ENCODE measurements at places on chromosomes 11 and 22. TPM values are rescaled to one million over a fixed set of nuclear protein-coding genes. Genes with fewer than 3 reads are reported as not detected.

F2 gene
- total RNA-seq = not detected

SLC22A8 gene
- not detected for total RNA-seq

GAB4 gene
- total RNA-seq = not detected

OR52A1 gene
- total RNA-seq = not detected

TMEM86A gene
- 1.6 TPM for total RNA-seq

RANGAP1 gene
- total RNA-seq = 226 TPM

CCDC87 gene
- total RNA-seq = 0.41 TPM

LMF2 gene
- total RNA-seq = 119 TPM

CDC42EP2 gene
- 26.0 TPM for total RNA-seq

APOBEC3G gene
- total RNA-seq = 2.1 TPM

KRTAP5-7 gene
- total RNA-seq = not detected

GRCh38 chr11:45145379-45146071 lies 914 bp upstream of the PRDM11 start:
- H3K4me3 ChIP-seq = peak overlapping the region; percentile 92
- DNase-seq = no peak
- H3K27me3 ChIP-seq = peaks cover 18% of the 10 kb centered on the region
- H3K27ac ChIP-seq = peak overlapping the region; percentile 93

- peaks cover 55% of the 10 kb centered on the region for H3K4me1 ChIP-seq
- peak overlapping the region; percentile 72 for H3K27ac ChIP-seq
- peaks cover 4% of the 10 kb centered on the region for H3K27me3 ChIP-seq
Observed at GRCh38 chr11:96242191-96242847, 100.7 kb downstream of the MAML2 start.

DNA sequence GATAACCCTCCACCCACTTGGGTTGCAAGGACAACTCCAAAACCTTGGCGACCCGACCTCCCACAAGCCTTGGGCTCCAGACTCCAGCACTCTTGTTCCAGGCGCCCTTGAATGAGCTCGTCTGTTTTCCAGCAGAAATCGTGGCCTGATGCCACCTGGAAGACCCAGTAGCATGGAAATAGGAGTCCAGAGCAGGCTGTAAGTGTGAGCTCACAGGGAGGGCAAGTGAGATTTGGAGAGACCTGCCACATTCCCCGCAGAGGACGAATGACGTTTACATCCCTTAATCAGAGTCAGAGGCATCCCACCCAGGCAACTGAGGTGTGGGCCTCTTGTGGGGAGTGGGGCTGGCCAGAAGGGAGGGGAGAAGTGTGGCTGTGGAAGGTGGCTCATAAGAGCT lies 71.9 kb downstream of the LDLRAD3 start:
- peaks cover 41% of the 10 kb centered on the region for H3K4me1 ChIP-seq
- DNase-seq = no peak
- H3K27me3 ChIP-seq = no peaks in the 10 kb centered on the region
- no peak overlapping the region for H3K4me3 ChIP-seq
- H3K36me3 ChIP-seq = no peaks in the 10 kb centered on the region

DNA sequence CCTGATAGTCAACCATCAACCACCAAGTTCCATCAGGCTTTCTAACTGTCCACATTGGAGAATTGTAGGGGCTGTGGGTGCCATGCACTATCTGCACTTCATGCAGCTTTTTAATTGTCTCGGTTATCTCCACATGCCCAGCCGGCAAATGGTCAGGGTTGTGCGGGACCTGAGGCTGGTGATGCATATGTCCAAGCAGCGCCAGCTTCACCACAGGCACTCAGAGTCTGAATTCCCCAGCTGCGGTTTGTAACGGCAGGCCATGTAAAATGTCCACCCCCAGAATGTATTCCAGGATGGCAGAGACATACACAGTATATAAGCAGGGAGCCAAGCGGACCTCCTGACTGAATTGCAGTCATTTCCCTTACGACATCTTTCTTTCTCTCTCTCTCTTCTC lies 435.6 kb downstream of the DYNC2H1 start:
- peaks cover 14% of the 10 kb centered on the region for H3K4me1 ChIP-seq
- H3K27ac ChIP-seq = no peak overlapping the region
- DNase-seq = no peak
- no peaks in the 10 kb centered on the region for H3K36me3 ChIP-seq
- H3K4me3 ChIP-seq = no peak overlapping the region

DNA sequence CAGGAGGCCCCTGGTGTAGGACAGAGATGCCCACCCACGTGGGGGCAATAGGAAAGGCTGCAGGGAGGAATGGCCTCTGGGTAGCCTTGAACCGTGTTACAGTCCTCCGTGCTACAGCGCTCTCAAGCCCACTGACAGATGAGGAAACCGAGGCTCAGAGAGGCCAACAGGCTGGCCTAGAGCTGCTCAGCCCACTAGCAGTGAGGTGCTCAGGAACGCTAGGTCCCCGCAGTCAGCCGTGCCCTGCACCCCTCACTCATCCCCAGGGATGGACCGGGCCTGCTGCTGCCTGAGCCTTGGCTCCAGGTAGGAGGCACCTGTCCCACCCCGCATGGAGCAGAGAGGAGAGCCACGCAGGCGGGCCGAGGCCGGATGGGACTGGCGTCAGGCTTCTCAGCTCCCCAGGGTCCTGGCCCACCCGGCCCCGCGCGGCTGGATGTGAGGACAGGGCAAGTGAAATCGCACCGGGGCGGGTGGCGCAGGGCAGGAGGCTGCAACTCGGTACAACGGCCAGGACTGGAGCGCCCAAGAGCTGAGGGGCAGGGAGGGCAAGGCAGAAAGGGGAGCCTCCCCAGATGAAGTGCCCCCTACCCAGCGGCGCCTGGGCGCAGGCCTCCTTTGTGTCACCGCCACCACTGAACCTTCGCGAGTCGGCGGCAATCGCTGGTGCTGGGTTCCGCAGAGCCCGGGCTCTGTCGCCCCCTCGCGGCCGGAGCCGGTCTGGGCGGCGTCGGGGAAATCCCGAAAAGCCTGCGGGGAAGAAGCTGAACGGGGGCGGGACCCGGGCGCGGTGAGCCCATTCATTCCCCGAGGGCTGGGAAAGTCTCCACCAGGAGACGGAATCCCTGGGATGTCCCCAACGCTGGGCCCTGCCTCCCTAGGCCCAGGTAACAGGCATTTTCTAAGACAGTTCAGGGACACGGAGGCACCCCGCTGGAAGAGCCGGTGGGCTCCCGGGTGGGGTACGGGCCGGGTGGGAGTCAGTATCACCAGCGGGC lies 8.4 kb upstream of the SLC2A11 start:
- no peak overlapping the region for H3K4me3 ChIP-seq
- no peak overlapping the region for H3K27ac ChIP-seq
- H3K27me3 ChIP-seq = peaks cover 2% of the 10 kb centered on the region

GRCh38 chr11:68954836-68955606 lies 25.8 kb downstream of the MRGPRD start:
- DNase-seq = peak; percentile 22
- peaks cover 8% of the 10 kb centered on the region for H3K4me1 ChIP-seq
- no peaks in the 10 kb centered on the region for H3K36me3 ChIP-seq
- peaks cover 3% of the 10 kb centered on the region for H3K27me3 ChIP-seq

- H3K27me3 ChIP-seq = peaks cover 21% of the 10 kb centered on the region
- no peak for DNase-seq
- peaks cover 13% of the 10 kb centered on the region for H3K4me1 ChIP-seq
- H3K27ac ChIP-seq = no peak overlapping the region
- no peaks in the 10 kb centered on the region for H3K36me3 ChIP-seq
Observed at GRCh38 chr22:37283393-37283937, 1.2 kb downstream of the CYTH4 start.

- no peak for DNase-seq
- H3K36me3 ChIP-seq = peaks cover under 1% of the 10 kb centered on the region
Observed at GRCh38 chr11:72313912-72314598, 70.1 kb upstream of the PHOX2A start.

- H3K4me3 ChIP-seq = no peak overlapping the region
- H3K27me3 ChIP-seq = peaks cover 20% of the 10 kb centered on the region
- H3K36me3 ChIP-seq = peaks cover 4% of the 10 kb centered on the region
- no peaks in the 10 kb centered on the region for H3K4me1 ChIP-seq
- H3K27ac ChIP-seq = no peak overlapping the region
Observed at GRCh38 chr11:66696146-66696545, 18.5 kb upstream of the RBM4B start.

DNA sequence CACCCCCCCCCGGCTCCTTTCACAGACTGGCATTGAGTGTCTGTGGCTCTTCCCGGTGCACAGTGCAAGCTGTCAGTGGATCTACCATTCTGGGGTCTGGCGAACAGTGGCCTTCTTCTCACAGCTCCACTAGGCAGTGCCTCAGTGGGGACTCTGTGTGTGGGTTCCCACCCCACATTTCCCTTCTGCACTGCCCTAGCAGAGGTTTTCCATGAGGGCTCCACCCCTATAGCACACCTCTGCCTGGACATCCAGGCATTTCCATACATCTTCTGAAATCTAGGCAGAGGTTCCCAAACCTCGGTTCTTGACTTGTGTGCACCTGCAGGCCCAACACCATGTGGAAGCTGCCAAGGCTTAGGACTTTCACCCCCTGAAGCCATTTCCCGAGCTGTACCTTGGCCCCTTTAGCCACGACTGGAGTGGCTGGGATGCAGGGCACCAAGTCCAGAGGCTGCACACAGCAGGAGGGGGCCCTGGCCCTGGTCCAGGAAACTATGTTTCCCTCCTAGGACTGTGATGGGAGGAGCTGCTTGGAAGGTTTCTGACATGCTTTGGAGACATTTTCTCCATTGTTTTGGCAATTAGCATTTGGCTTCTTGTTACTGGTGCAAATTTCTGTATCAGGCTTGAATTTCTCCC lies 26.0 kb downstream of the BCL2L13 start:
- no peak overlapping the region for H3K4me3 ChIP-seq
- H3K27ac ChIP-seq = no peak overlapping the region
- no peaks in the 10 kb centered on the region for H3K27me3 ChIP-seq
- H3K36me3 ChIP-seq = peaks cover 17% of the 10 kb centered on the region
- DNase-seq = no peak

GRCh38 chr11:48055292-48056132 lies 75.2 kb downstream of the PTPRJ start:
- peaks cover 44% of the 10 kb centered on the region for H3K4me1 ChIP-seq
- no peaks in the 10 kb centered on the region for H3K36me3 ChIP-seq
- H3K27ac ChIP-seq = no peak overlapping the region
- DNase-seq = no peak
- 0 out of 2 replicates have a peak, but pooled peaks cover 2% of the 10 kb centered on the region for H3K27me3 ChIP-seq

- peak overlapping the region; percentile 99 for H3K27ac ChIP-seq
- H3K4me1 ChIP-seq = peaks cover 91% of the 10 kb centered on the region
- H3K4me3 ChIP-seq = peak overlapping the region; percentile 81
- no peaks in the 10 kb centered on the region for H3K36me3 ChIP-seq
- H3K27me3 ChIP-seq = peaks cover 17% of the 10 kb centered on the region
Observed at GRCh38 chr11:65491614-65492386, 7.0 kb upstream of the MALAT1 start.

GRCh38 chr11:92251980-92252379 lies 27.4 kb downstream of the FAT3 start:
- H3K36me3 ChIP-seq = no peaks in the 10 kb centered on the region
- H3K27me3 ChIP-seq = no peaks in the 10 kb centered on the region
- peaks cover 33% of the 10 kb centered on the region for H3K4me1 ChIP-seq
- DNase-seq = peak; percentile 49
- H3K27ac ChIP-seq = peak overlapping the region; percentile 1

GRCh38 chr11:46338988-46339666 lies 8.1 kb upstream of the DGKZ start:
- peak overlapping the region; percentile 67 for H3K27ac ChIP-seq
- H3K36me3 ChIP-seq = no peaks in the 10 kb centered on the region
- H3K4me3 ChIP-seq = peak overlapping the region; percentile 82
- H3K27me3 ChIP-seq = peaks cover 25% of the 10 kb centered on the region

- peaks cover 16% of the 10 kb centered on the region for H3K4me1 ChIP-seq
- H3K27ac ChIP-seq = peak overlapping the region; percentile 64
- DNase-seq = peak; percentile 22
- H3K36me3 ChIP-seq = no peaks in the 10 kb centered on the region
- peak overlapping the region; percentile 84 for H3K4me3 ChIP-seq
Observed at GRCh38 chr11:113242767-113243397, 71.5 kb upstream of the TTC12 start.

DNA sequence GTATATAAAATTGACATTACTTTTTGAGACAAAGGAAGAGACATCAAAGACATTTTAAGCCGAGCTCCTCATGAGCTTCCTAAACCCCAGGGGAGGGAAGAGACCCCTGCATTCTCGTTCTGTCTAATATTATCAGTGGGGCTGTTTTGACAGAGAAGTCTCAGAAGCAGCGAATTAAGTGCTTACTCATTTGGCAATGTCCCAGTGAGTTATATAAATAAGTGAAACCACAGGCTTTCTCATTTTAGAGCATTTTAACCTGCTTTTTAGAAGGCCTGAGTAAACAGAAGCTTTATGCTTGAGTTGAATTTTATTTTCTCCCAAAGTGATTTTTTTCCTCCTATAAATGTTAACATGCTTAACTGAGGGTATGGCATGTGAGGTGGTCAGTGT lies 23.2 kb upstream of the C1QTNF4 start:
- H3K4me1 ChIP-seq = peaks cover 21% of the 10 kb centered on the region
- H3K27me3 ChIP-seq = peaks cover 2% of the 10 kb centered on the region
- DNase-seq = peak; percentile 37
- no peak overlapping the region for H3K4me3 ChIP-seq
- H3K36me3 ChIP-seq = peaks cover 12% of the 10 kb centered on the region

DNA sequence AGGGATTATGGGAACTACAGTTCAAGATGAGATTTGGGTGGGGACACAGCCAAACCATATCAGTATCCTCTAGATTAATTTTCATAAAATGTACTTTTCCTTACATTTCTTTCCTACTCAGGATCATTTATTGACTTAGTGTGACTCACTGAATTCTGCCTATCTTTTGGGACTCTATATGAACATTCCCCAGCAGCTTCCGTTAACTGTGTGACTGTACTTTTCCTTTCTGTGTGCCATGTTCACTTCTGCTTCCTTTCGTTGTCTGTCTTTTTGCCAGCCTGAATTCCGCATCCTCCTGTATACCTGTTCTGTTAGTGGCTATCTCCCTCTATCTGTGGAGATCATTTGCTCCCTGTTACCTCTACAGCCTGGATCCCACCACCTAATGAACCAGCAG lies 48.8 kb downstream of the SPECC1L start:
- DNase-seq = no peak
- peaks cover 5% of the 10 kb centered on the region for H3K27me3 ChIP-seq
- peak overlapping the region; percentile 37 for H3K27ac ChIP-seq
- H3K4me3 ChIP-seq = no peak overlapping the region
- peaks cover 36% of the 10 kb centered on the region for H3K4me1 ChIP-seq
- peaks cover 42% of the 10 kb centered on the region for H3K36me3 ChIP-seq

GRCh38 chr11:96943970-96944369 lies 554.2 kb downstream of the JRKL start:
- no peak for DNase-seq
- no peaks in the 10 kb centered on the region for H3K36me3 ChIP-seq
- H3K27ac ChIP-seq = no peak overlapping the region
- H3K4me1 ChIP-seq = no peaks in the 10 kb centered on the region
- no peaks in the 10 kb centered on the region for H3K27me3 ChIP-seq
- H3K4me3 ChIP-seq = no peak overlapping the region

GRCh38 chr11:129729823-129730222 lies 85.8 kb upstream of the TMEM45B start:
- no peaks in the 10 kb centered on the region for H3K36me3 ChIP-seq
- no peak for DNase-seq

Measured in HFFc6 (cell line).